ENCODE measurements at places on chromosomes 2 and 18. TPM values are rescaled to one million over a fixed set of nuclear protein-coding genes. Genes with fewer than 3 reads are reported as not detected.

DNA sequence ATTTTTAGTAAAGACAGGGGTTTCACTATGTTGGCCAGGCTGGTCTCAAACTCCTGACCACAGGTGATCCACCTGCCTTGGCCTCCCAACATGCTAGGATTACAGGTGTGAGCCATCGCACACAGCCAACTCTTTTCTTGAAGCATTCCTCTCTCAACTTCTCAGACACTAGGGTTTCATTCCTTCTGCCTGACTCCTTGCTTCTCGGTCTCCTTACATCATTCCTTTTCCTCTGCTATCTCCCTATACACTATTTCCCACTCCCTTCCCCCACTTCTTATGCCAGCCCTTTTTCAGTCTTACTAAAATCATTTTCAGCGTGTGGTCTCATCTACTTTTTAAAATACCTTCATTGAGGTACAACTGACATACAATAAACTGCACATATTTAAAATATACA, 6.1 kb downstream of the SOS1 start:
- DNase-seq, result no peak

DNA sequence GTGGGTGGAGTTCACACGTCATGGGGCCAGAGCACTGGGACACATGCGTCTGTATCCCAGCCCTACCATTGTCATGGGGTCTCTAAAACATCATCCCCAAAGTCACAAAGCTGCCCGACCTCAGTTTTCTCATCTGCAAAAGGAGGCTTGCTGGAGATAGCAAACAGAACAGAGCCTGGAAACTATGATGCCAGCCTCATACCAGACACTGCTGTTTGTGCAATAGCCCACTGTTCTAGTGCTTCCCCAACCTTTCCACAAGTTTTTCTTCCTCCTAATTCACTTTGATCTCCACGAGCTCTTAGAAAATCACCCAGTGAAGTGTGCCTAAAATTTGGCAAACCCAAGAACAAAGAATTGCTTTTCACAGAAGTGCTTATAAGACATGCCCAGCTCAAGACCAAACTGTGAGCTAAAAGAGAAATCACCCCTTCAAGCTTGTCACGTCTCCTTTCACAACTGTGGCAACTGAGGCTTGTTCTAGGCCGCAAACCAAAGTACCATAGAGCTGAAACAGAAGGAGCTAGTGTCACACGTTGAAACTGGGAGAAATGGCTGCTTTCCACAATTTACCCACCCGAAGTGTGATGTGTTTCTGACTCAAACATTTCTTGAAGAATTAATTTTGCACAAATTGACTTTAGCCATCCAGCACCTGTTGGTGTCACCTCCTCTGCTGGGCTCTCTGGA, 162.7 kb upstream of the ID2 start:
- no peak for DNase-seq

- DNase-seq, result no peak
Measured at GRCh38 chr2:64787019-64787365, 133.3 kb upstream of the SERTAD2 start.

GRCh38 chr2:128341621-128342020, 23.0 kb upstream of the HS6ST1 start:
- DNase-seq, result no peak

Gene CLHC1
- 3.6 TPM for total RNA-seq

Gene CNDP1
- total RNA-seq, result not detected
